GM03348 (cell line): ENCODE measurements at places on chromosomes 7 and 10.

- no peak for DNase-seq
Measured at GRCh38 chr10:116171505-116171904, 101.5 kb downstream of the GFRA1 start.

DNA sequence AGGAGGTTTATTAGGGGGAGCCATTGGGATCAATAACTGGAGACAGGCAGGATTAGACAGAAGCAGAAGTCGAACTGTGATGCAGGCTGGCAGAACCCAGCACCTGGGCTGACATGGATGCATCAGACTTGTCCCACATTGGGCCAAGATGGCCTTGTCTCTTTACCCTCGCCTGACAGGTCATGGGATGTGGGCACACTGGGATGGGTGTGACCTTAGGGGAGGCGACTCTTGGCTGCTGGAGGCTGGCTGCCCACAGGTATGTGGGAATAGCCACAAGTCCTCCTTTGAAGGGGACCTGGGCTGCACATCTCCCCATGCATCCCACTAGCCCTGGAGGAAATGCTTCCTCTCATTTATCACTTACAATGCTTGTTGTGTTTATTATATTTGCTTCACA, 17.3 kb downstream of the NFE2L3 start:
- no peak for DNase-seq

GRCh38 chr10:112446055-112446854, 459 bp downstream of the ZDHHC6 start:
- DNase-seq: peak; percentile 15

- no peak for DNase-seq
Measured at GRCh38 chr10:71788954-71789353, 15.6 kb upstream of the VSIR start.

GRCh38 chr10:107163881-107164861, at the start of gene SORCS1:
Gene SORCS1, minus strand, starts transcription at chr10:107164706.
- DNase-seq: peak; percentile 60
